ENCODE measurements at places on chromosomes 4 and X. TPM values are rescaled to one million over a fixed set of nuclear protein-coding genes. Genes with fewer than 3 reads are reported as not detected.
A peak's percentile ranks its signal among the peaks of the same experiment; 100 is the strongest.

GRCh38 chr4:175873707-175874106 is 61.6 kb upstream of the GPM6A start:
- no peak overlapping the region for H3K27ac ChIP-seq
- DNase-seq = no peak
- H3K4me1 ChIP-seq = no peaks in the 10 kb centered on the region
- no peaks in the 10 kb centered on the region for H3K27me3 ChIP-seq
- no peak overlapping the region for H3K4me3 ChIP-seq

DNA sequence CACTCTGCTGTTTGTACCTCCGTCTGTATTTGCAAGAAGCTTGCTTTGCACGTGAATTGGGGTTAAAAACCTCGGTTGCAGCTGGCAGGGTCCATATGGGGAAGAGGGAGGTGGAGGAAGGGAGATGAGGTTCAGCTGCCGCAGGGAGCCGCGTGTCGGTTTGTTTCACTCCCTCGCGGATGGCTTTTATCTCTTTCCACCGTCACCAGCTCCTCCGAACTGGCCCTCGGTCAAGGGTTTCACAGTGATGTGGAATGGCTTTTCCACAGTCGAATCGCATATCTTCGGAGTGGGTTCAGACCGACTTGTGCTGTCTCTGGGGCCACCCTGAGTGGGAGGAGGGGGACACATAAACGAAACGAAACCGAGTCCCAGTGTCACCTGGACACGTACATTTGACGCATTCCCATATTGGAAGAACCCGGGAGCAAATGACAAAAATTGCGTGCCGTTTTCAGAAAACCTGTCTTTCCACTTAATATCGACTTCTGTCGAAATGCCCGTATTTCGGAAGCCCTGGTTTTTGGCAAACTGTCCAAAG is 929 bp downstream of the ZBTB33 start:
- H3K4me3 ChIP-seq = peak overlapping the region; percentile 97
- peaks cover 14% of the 10 kb centered on the region for H3K27me3 ChIP-seq
- peaks cover 10% of the 10 kb centered on the region for H3K36me3 ChIP-seq
- no peak for DNase-seq
- H3K27ac ChIP-seq = peak overlapping the region; percentile 97

GRCh38 chrX:151722241-151722846 is 6.5 kb downstream of the FATE1 start:
- no peaks in the 10 kb centered on the region for H3K4me1 ChIP-seq
- H3K36me3 ChIP-seq = no peaks in the 10 kb centered on the region
- no peak overlapping the region for H3K4me3 ChIP-seq
- H3K27me3 ChIP-seq = peaks cover 3% of the 10 kb centered on the region
- H3K27ac ChIP-seq = no peak overlapping the region
- DNase-seq = no peak

- H3K27ac ChIP-seq = peak overlapping the region; percentile 50
- H3K27me3 ChIP-seq = peaks cover 5% of the 10 kb centered on the region
- peaks cover 6% of the 10 kb centered on the region for H3K4me1 ChIP-seq
- no peaks in the 10 kb centered on the region for H3K36me3 ChIP-seq
These were observed 34.0 kb downstream of the ETDB start for GRCh38 chrX:135086197-135086854.

DNA sequence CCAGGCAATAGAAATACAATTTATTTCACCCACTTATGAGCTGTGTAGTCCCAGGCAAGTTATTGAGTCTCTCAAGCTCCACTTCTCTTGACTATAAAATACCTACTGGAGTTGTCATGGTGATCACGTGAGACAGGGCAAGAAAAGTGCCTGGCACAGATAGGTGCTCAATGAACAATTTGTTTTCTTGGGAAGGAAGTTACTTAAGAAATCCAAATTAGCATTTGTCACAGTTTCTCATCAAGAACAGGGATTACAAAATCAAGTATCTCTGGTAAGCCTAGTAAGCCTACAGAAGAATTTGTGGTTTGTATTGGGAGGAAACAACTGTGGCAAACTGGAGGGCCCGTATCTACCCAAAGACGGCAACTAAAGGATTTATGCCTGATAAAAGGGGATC is 37.5 kb upstream of the RASGEF1B start:
- H3K27me3 ChIP-seq = no peaks in the 10 kb centered on the region
- no peaks in the 10 kb centered on the region for H3K36me3 ChIP-seq
- no peak overlapping the region for H3K27ac ChIP-seq

- peaks cover 7% of the 10 kb centered on the region for H3K4me1 ChIP-seq
- no peak overlapping the region for H3K4me3 ChIP-seq
- no peaks in the 10 kb centered on the region for H3K27me3 ChIP-seq
- H3K27ac ChIP-seq = no peak overlapping the region
- no peak for DNase-seq
These were observed 122.4 kb downstream of the PHKA2 start for GRCh38 chrX:18861511-18861910.

GRCh38 chrX:153925739-153926551 is at the start of gene ARHGAP4:
ARHGAP4 (minus strand) TSS chrX:153926264; CDS start chrX:153926202, 62 bp downstream.
- H3K27me3 ChIP-seq = no peaks in the 10 kb centered on the region
- no peaks in the 10 kb centered on the region for H3K36me3 ChIP-seq
- peaks cover 7% of the 10 kb centered on the region for H3K4me1 ChIP-seq
- no peak for DNase-seq
- peak within 1 kb of the TSS; percentile 91 for H3K27ac ChIP-seq

DNA sequence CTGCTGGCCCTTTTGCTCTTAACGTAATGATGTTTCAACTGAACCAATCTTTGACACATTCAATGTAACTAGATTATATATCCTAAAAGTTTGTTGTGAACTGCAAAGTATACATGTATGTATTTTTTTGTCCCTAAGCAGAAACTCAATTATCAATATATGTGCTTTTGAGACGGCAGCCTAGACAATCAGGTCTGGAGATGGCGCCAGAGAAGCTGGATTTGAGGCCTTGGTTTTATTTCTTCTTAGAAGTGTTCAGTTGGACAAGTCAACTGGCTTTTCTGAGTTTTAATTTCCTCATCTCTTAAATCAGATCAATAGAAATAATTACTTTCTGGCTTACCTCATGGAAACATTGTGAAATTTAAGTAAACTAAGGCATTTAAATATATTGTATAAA is 62.5 kb downstream of the DCAF8L1 start:
- H3K4me3 ChIP-seq = no peak overlapping the region
- no peaks in the 10 kb centered on the region for H3K27me3 ChIP-seq
- no peaks in the 10 kb centered on the region for H3K4me1 ChIP-seq

DNA sequence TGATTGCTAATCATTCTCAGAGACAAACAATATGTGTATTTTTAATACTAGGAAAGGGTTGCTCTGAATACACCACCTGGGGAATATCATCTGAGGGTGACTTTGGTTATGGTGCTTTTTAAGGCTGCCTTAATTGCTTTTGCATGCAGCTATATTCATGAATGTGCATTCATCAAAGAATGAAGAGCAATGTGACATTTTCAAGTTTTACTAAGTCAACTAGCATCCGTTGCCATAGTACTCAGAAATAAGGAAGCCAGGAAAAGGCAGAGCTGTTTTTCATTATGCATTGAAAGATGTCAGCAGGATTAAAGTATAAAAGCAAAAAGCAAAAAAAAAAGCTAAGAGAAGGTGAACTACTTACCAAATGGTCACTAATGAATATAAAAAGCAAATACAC is 67.4 kb upstream of the PCDH18 start:
- no peak overlapping the region for H3K27ac ChIP-seq
- DNase-seq = no peak
- H3K4me1 ChIP-seq = peaks cover 35% of the 10 kb centered on the region
- H3K4me3 ChIP-seq = no peak overlapping the region
- H3K36me3 ChIP-seq = no peaks in the 10 kb centered on the region
- H3K27me3 ChIP-seq = no peaks in the 10 kb centered on the region

DNA sequence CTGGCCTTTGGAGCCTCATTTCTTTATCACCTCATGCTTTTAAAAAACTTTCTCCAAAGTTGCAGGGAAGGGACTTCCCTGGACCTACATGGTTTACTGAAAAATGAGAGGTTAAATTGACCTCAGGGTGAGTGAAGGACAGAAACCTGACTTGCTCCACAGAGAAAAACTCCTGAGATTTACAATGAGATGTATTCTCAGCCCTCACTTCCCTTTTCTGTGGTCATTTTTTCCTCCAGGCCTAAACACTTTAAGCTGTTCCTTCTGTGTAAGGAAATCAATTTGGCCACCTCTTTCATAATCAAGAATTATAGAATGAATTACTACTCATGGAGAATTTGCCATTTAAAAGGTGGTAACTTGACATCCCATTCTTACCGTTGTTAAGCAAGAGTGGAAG is 77.9 kb downstream of the HPGD start:
- H3K27me3 ChIP-seq = no peaks in the 10 kb centered on the region
- no peak for DNase-seq
- H3K36me3 ChIP-seq = no peaks in the 10 kb centered on the region
- H3K27ac ChIP-seq = no peak overlapping the region
- H3K4me1 ChIP-seq = no peaks in the 10 kb centered on the region

Gene CFP
- total RNA-seq = 0.51 TPM

Gene GPR50
- total RNA-seq = 2.1 TPM

DNA sequence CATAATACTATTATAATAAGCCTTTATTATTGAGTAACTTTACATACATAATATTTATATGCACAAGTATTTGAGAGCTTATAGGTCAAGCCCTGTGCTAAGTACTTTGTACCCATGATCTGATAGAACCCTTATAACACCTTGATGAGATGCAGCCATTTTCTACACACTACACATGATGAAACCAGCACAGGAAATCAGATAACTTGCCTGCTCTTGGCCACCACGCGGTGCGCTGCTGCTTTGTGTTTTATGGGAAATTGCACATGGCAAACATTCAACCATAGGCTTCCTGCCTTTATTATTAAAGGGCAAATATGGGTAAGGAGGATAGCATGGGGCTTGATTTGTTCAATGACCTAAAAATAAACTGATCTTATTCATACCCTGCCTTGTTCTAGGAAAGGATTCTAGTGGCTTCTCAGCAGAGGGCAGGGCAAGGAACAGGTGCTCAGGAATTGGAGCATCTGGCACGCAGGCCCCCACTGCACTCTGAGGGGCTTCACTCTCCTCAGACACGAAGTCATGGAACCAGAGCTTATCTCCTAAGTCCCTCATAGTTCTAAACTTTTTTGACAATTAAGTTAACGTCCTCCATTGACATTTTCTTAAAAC is 31.6 kb upstream of the NAP1L5 start:
- no peaks in the 10 kb centered on the region for H3K4me1 ChIP-seq
- peaks cover 19% of the 10 kb centered on the region for H3K36me3 ChIP-seq
- no peak for DNase-seq
- no peak overlapping the region for H3K27ac ChIP-seq
- no peak overlapping the region for H3K4me3 ChIP-seq

Gene DSPP
- not detected for total RNA-seq

- peaks cover 3% of the 10 kb centered on the region for H3K36me3 ChIP-seq
- no peak overlapping the region for H3K27ac ChIP-seq
- no peaks in the 10 kb centered on the region for H3K27me3 ChIP-seq
- H3K4me1 ChIP-seq = no peaks in the 10 kb centered on the region
- no peak overlapping the region for H3K4me3 ChIP-seq
- no peak for DNase-seq
These were observed 99.1 kb upstream of the SMIM10 start for GRCh38 chrX:134891652-134892051.

Gene LONRF3
- total RNA-seq = 1.5 TPM

DNA sequence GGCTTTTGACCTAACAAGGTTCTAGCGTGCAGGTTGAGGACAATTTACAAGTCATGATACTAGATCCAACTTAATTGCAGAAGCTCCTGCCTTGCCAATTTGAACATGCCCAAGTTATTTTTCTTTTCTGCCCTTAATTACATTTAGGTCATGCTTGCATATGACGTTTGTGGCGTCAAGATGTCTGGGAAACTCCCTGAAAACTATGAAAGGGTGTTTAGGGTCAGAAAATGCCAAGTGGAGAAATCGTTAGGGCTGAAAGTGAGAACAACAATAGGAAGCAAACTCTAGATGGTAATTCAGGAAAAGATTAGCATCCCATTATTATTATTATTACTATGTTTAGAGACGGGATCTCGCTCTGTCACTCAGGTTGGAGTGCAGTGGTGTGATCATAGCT is 38.2 kb upstream of the PLAC8 start:
- H3K4me1 ChIP-seq = peaks cover 5% of the 10 kb centered on the region
- no peak overlapping the region for H3K27ac ChIP-seq
- no peak for DNase-seq
- H3K27me3 ChIP-seq = no peaks in the 10 kb centered on the region
- no peak overlapping the region for H3K4me3 ChIP-seq

Gene MGST2
- total RNA-seq = 43.2 TPM

DNA sequence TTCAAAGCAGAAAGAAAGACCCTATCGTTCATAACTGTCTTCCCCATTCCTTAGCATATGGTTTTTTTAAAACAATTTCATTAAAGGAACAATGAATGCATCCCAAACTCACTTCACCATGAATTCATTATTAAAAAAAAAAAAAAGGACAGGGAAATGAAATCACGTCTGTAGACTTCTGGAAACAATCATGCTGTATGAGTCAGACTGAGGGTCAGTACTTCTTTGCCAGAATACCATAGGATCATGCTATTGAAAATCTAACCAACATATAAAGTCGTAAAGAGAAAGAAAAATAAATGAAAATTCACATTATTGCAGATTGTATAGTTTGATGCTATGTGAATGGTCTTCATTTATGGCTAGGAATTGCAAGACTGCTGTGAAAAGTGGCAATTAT is 144.4 kb downstream of the PCDH18 start:
- no peaks in the 10 kb centered on the region for H3K36me3 ChIP-seq
- no peaks in the 10 kb centered on the region for H3K27me3 ChIP-seq
- DNase-seq = no peak
- no peak overlapping the region for H3K4me3 ChIP-seq

GRCh38 chr4:45841791-45842190 is 282.1 kb downstream of the GABRG1 start:
- H3K4me1 ChIP-seq = no peaks in the 10 kb centered on the region
- H3K4me3 ChIP-seq = no peak overlapping the region
- peaks cover 2% of the 10 kb centered on the region for H3K27me3 ChIP-seq
- no peaks in the 10 kb centered on the region for H3K36me3 ChIP-seq
- no peak for DNase-seq

DNA sequence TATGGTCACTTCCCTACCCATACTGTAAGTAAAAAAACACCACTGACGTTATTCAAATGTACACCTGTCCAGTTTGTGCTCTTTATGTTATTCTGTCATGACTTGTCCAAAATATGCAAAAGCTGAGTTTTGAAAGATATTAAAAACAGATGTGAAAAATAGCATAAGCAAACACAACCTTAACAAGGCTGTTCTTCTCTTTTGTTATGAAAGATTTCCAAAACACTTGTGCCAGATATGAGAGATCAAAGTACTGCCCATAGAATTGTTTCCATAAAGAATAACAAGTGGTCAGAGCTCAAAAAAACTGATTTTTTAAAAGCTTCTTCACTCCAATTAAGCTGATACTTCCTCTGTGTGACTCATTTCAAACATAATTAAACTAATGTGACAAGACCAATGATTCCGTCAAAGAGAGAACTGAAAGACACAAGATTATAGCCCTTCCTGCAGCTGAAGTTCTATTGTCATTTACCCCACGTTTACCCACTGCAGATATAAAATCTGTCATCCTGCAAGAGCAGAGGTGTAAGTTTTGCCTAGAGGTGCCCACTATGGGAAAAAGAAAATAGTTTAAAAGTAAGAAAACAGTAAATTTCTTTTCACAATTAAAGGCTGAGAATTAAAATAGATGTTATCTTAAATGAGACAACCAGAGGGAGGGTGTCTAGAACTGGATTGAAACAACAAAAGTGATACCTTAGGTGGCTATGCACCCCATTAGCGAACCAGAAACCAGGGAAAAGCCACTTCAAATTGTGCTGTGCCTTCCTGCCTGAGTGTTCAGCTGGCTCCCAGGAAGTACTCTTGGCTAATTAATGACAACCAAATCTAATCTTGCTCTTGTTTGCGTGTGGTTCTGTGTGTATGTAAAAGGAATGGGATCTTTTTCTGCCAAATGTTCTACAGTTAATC is 30.1 kb downstream of the RASSF6 start:
- H3K27me3 ChIP-seq = no peaks in the 10 kb centered on the region
- peaks cover 10% of the 10 kb centered on the region for H3K4me1 ChIP-seq
- H3K4me3 ChIP-seq = no peak overlapping the region
- DNase-seq = no peak

Data from type B pancreatic cell (in vitro differentiated cells).